ENCODE measurements at places on chromosomes 4 and X. TPM values are rescaled to one million over a fixed set of nuclear protein-coding genes. Genes with fewer than 3 reads are reported as not detected.

DNA sequence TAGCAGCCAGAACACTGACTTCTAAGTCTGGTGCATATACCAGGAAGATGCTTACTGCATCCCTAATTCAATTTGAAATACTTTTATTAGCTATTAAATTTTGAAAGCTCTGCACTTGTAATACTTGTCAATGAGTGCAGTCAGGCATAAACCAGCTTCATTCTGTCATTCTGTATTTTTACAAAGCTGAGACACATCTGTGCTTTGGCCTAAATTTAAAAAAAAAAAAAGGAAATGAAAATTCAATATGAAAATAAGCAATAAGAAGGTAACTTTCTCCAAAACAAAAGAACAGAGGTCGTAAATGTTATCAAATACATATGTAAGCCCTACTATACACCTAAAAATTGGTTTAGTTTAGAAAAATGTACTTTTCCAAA, 7.0 kb downstream of the SMIM14 start:
- no peak for DNase-seq

GRCh38 chr4:126647756-126648397, 984.9 kb upstream of the INTU start:
- DNase-seq, result no peak

- no peak for DNase-seq
Measured at GRCh38 chrX:11791537-11791936, 33.5 kb downstream of the MSL3 start.

DNA sequence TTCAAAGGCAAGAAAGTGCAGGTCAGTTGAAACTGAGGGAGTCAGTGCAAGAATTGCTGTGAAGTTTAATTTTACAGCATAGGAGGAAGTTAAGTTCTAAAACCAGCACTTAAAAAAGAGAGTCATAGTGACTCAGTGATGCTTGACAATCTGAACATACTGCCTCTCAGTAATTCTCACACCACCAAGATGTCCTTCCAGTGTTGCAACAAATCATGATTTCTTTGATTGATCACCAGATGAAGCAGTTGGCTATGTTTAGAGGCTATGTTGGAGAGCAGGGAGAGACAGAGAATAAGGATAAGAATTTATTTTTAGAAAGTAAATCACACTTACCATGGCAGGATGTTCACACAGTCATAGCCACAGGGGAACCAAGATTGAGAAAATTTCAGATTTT, 13.2 kb downstream of the TRIM2 start:
- no peak for DNase-seq

GRCh38 chrX:73987166-73987565, 316.8 kb upstream of the ZCCHC13 start:
- DNase-seq, result no peak

SSX2 gene
- not detected for total RNA-seq

CT55 gene
- total RNA-seq, result not detected

EDA2R gene
- 0.47 TPM for total RNA-seq

- no peak for DNase-seq
Measured at GRCh38 chr4:52711834-52712250, 39.4 kb downstream of the ERVMER34-1 start.

GRCh38 chr4:152961014-152961772, 25.1 kb downstream of the FHDC1 start:
- no peak for DNase-seq

GRCh38 chr4:113960684-113961321, 18.6 kb downstream of the ARSJ start:
- no peak for DNase-seq

DCX gene
- not detected for total RNA-seq

DNA sequence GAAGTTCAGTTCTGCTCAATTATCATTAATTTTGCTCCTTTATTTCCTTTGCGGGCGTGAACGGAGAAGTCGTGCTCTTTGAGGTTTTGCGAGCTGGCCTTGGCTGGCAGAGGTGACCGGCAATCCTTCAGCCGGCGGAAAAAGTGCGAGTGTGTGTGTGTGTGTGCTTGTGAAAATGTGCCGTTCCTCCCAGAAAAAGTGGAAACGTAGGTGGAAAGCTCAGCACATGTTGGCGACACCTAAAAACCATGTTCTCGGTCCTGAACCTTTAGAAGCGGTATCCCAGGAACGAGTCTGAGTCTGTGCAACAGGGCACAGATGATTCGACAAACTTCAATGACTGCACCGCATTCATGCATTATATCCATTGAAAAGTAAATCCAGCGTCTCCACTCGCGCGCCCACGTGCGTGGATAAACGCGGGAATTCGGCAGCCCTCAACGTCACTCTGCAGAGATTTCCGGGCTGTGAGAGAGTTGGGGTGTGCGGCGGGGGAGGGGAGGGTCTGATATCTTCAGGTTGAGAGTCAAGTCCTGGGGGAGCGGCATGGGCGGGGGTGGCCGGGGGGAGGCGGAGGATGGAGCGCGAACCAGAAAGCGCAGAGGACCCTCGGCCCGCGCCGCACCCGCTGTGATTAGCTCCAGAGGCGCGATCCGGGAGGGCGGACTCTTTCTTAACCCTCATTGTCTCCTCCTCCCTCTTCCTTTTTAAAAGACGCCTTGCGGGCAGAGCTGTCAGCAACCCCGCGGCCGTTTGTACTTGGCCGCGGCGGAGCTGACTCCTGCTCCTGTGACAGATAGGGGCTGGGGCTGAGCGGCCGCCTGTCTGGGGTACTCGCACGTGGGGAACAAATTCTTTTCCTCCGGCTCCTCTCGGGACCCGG, at the start of gene SHISA3:
TSS of gene SHISA3 (plus strand) at position 737 of the 883 bp plus-strand sequence. CDS start 569 bp downstream, outside the sequence.
- no peak for DNase-seq

- DNase-seq, result no peak
Measured at GRCh38 chr4:87044511-87045233, 109.9 kb downstream of the AFF1 start.

HHIP gene
- not detected for total RNA-seq

CFP gene
- 3.8 TPM for total RNA-seq

- no peak for DNase-seq
Measured at GRCh38 chrX:147899379-147900114, 12.2 kb upstream of the FMR1 start.

- DNase-seq, result no peak
Measured at GRCh38 chr4:102342404-102343074, 2.7 kb downstream of the SLC39A8 start.

GRCh38 chr4:27013012-27013411, 152.4 kb downstream of the STIM2 start:
- no peak for DNase-seq

DNA sequence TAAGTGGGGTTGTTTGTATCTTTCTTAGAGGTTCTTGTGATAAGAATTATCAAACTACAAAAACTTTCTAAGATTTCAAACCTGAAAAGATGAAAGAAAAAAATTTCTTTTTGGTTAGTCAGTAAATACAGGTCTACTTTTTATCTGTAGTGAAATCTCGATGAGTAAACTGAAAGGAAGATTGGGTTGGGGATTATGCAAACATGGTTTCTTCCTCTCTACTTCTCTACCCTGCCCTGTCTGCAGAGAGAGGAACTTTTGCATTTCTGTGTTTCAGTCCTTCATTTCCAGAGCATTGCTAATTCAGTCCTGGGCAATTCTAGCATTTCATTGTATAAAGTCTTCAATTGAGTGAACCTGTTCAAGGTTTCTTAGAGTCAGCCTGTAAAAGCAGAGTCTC, 51.6 kb upstream of the IL2 start:
- DNase-seq, result no peak

DNA sequence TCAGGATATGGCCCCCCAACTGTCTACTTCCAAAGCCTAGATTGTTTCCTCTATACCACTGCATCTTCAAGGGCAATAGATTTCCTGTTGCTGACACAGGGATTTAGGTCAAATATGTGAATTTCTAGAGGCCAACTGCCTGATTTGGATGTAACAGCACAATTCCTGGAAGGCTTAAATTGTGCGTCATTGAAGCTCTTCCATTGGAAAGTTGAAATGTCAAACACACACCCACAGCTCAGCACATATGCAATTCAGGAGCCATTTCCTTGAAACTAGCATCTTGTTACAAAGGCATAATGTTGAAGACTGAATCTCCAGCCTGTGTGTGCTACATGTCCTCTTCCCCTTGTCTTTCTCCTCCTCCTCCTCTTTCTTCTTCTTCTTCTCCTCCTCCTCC, 158.6 kb downstream of the STK32B start:
- DNase-seq, result no peak

DNA sequence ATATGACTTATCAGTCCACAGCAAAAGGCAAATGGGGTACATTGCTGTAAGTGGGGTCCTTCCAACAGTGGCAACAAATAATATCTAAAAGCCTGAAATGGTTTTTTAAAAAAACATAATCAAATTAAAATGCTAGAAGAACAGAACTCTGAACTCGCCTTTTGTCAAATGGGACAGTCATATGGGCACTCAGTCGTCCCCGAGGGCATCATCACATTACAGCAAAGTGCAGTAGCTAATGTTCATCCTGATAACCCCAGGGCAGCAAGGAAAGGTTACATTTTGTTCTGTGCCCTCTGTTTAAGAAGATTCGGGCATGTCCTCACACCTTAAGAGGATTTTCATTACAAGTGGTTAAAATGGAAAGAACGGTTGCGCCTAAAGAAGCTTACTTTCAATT, 997.9 kb upstream of the TENM3 start:
- no peak for DNase-seq

GRCh38 chr4:10061650-10062415, 40.5 kb upstream of the SLC2A9 start:
- no peak for DNase-seq

DNA sequence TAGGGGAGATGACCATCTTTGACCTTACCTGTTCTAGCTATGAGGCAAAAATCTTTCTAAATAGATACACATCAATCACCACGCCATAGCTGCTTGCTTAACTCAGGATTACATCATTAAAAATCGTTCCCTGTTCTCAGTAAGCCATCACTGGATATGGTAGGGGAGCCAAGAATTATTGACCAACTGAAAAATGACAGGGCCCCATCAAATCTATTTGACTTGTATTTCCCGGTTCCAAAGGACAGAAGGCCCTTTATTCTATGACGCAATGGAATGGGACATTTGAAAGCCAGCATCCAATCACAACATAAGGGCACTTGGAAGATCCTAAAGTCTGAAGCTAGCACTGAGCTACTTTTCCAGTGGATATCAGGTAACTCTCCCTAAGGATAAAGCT, 75.6 kb upstream of the NOCT start:
- DNase-seq, result no peak

DNA sequence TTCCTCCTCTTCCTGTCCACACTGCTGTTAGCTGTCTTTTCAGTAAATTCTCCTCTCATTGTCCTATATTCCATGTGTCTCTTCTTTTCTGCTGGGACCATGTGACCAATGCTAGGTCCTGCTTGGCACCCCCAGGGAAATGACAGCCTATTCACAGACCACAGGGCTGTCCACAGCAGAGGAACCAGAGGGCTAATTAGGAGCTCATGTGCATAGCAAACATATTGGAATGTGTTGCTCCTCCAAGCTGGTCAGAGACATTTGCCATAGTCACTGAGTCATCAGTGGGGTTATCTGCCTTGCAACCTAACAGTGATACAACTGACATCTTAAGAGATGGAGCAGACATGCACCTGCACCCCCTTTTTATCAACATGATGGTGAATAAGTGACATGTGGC, 67.9 kb upstream of the PUDP start:
- no peak for DNase-seq

DNA sequence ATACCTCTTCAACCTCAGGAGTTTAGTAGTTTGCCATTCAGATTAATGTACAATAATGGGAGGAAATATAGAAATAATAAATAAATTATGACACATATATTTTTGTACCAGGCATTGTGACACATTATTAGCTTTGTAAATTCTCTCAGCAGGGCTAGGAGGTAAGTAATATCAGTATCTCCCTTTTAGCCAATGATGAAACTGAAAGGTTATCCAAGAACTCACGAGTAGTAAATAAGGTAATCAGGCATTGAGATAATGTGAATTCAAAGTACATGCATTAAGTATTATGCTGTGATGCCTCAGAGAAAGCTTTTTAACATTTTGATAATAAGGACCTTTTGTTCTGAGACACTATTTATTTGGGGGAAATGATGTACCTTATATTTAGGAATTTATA, 5.3 kb upstream of the ARAP2 start:
- no peak for DNase-seq

DNA sequence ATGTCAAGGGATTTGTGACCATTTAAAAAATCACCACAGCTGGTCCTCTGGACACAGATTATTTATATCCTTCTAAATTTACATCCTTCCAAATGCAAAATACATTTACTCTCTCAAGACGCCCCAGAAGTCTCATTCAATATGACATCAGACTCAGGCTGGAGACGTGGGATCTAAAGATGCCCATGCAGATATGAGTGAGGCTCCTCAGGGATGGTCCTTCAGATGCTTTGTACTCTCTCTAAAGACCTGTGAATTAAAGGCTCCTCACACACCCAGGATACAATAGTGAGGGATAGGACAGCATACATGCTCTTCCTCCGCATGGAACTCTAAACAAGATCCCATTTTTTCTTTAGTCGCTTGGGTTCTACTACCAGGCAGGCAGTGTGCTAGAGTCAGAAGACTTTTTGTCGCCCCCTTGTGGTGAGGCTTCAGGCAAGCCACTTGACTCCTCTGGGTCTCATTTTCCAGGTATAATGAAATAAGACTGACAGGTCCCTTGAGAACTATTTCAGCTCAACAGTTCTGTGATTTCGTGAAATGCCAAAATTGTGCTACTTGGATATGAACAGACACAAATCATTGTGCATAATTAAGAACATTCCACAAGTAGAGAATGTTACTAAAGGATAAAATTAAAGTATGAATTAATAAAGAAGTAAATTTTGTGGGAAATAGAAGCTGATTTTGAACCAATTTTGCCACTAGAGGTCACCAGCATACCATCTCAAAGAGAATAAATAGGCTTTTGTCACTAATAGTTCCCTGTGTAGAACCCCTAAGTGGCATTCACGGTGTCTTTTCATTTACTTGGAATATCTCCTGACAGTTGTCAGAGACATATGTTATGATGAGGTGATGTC, 13.7 kb upstream of the SCOC start:
- no peak for DNase-seq

CPLX1 gene
- total RNA-seq, result 0.57 TPM

GRCh38 chr4:11131491-11131890, 297.2 kb downstream of the HS3ST1 start:
- DNase-seq, result no peak

COL4A5 gene
- 9.9 TPM for total RNA-seq

GRCh38 chr4:77263247-77263646, 106.2 kb downstream of the CCNG2 start:
- DNase-seq, result no peak

DNA sequence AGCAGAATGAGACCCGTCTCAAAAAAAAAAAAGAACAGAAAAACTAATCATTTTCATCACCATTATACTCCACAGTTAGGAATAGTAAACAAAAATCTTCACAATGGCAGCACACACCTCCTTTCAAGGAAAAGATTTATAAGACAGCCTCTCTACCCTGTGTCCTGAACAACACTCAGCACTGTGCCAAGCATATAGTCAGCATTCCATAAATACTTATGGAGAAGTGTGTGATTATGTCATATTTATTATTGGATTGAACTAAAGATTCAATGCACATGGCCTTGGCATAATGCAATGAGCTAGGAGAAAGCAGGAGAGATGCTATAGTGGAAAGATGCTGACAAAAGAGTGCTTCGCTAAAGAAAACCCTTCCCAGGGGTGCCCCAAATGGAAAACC, 52.6 kb downstream of the FAM114A1 start:
- no peak for DNase-seq

GRCh38 chr4:7647600-7648543, 213.1 kb upstream of the PSAPL1 start:
- no peak for DNase-seq

Measured in esophagus squamous epithelium (tissue), 5 donors.